Heart left ventricle (tissue), 16 donors: ENCODE measurements at places on chromosomes 12 and 14. TPM values are rescaled to one million over a fixed set of nuclear protein-coding genes. Genes with fewer than 3 reads are reported as not detected.

The FBLN5 gene
- polyA plus RNA-seq, result 33.3 TPM

GRCh38 chr14:98168211-98168985 lies 1103.6 kb downstream of the BCL11B start:
- no peak for DNase-seq

The KLRC4 gene
- not detected for polyA plus RNA-seq

- no peak for DNase-seq
These were observed 980.7 kb upstream of the TMEM132C start for GRCh38 chr12:127286281-127286680.

- peak; percentile 19 for DNase-seq
These were observed 12.7 kb downstream of the PROX2 start for GRCh38 chr14:74863274-74863673.

DNA sequence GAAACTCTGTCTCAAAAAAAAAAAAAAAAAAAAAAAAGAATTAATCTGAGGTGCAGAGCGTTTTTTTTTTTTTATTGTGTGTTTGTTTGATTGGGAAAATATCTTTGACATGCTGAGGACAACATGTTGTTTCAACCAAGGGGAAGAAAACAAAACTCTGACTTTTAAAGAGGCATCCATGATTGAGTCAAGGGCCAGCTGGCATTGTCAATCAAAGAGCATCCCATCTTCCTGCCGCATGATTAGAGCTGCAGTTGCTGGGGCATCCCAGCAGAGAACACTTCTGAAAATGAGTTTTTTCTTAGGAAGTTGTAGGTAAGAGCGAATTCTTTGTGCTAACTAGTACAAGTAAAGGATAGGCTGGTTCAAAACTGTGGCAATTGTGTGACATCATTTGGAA lies 200.9 kb upstream of the DAAM1 start:
- no peak for DNase-seq

DNA sequence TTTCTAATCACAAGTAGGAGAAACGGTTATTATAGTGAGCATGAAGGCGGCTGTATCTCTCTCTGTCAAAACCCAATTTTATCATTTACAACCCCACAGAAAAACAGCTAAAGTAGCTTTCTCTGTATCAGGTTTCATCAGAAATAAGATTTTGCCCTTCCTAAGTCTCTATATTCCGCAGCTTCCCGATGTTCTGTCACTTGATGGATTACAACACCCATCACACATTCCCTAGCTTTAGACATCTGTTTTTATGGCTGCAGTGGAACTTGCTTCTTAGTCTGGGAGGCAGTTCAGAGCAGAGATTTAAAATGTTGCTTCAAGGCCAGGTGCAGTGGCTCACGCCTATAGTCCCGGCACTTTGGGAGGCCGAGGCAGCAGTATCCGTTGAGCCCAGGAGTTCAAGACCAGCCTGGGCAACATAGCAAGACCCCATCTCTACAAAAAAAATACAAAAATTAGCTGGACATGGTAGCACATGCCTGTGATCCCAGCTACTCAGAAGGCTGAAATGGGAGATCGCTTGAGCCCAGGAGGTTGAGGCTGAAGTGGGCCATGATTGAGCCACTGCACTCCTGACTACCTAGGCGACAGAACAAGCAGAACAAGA lies 27.6 kb upstream of the FOXN3 start:
- no peak for DNase-seq

The IL31 gene
- polyA plus RNA-seq, result not detected

- DNase-seq, result no peak
These were observed 579.1 kb downstream of the SLC16A7 start for GRCh38 chr12:60174941-60175340.

GRCh38 chr14:78162202-78162601 lies 8.0 kb upstream of the NRXN3 start:
- DNase-seq, result no peak

The NGB gene
- polyA plus RNA-seq, result not detected

The SLC17A8 gene
- polyA plus RNA-seq, result not detected

The PRPH gene
- polyA plus RNA-seq, result 0.27 TPM

DNA sequence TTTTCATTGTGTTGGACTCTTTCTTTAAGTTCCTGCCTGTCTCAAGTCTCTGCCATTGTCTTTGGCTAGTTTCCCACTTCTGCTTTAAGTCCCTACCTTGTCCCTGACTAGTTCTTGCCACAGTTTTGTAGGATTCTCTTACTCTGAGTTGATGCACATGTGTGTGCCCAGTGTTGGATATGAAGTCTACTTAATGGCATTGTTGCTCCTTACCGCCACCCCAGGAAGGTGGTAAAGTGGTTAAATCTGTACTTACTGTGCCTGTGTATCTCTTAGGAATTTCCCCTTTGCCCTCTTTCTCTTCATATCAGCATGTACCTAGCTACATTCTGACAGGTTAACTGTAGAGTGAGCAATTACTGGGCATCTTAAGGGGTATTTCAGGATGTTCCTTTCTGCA lies 227.1 kb downstream of the NUBPL start:
- DNase-seq, result no peak

The ANO4 gene
- polyA plus RNA-seq, result not detected

DNA sequence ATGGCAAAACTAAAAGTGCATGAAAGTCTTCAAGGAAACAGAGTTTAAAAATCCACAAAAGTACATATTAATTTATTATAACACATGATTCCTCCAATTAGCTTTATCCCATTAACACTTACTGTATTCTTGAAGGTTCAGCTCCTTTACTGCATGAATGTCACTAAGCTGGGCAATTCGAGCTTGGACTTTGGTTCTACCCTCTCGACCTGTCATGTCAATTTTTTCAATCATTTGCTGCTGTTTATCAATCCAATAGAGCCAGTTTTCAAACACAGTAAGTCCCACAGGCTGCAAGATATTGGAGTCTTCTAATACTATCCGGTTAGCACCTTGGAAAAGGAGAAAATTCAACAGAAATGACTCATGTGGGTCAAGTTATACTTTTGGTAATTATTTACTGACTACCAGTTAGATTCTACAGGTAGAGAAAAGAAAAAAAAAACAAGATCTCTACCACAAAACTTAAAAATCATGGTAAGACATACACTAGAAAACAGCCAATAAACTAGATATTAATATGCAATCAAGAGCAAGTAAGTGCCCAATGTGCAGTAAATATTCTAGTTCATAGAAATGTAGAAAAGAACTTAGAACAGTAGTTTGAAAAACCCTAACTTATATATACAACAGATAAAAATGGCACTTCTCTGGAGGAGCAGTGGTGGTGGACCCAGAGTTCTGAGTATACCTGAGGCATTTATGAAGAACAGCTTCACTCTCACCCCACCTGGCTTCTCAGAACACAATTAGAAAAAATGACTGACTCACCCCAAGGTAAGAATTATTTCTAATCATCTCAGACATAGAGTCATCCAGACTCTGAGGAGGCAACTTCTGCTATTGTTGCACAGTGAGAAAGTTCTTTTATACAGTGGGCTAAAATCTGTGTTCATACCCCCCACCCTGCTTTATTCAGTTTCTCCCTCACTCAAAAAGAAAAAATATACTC lies 67.7 kb downstream of the BCL2L14 start:
- DNase-seq, result no peak

The NXPH4 gene
- polyA plus RNA-seq, result 1.3 TPM

GRCh38 chr12:80233926-80234325 lies 134.6 kb downstream of the OTOGL start:
- DNase-seq, result no peak

The CMA1 gene
- 0.19 TPM for polyA plus RNA-seq

The SMIM41 gene
- polyA plus RNA-seq, result 0.65 TPM

GRCh38 chr14:95328729-95329503 lies 9.2 kb upstream of the CLMN start:
- no peak for DNase-seq

GRCh38 chr12:116116650-116117424 lies 160.7 kb downstream of the MED13L start:
- DNase-seq, result no peak

The MYH7 gene
- polyA plus RNA-seq, result 12,111 TPM

GRCh38 chr14:74134484-74134883 lies 49.7 kb downstream of the LIN52 start:
- no peak for DNase-seq

GRCh38 chr12:15629108-15629507 lies 160.1 kb downstream of the EPS8 start:
- peak; percentile 79 for DNase-seq

- no peak for DNase-seq
These were observed 202.5 kb downstream of the CALM1 start for GRCh38 chr14:90599339-90599738.

- DNase-seq, result no peak
These were observed 12.9 kb downstream of the CREBL2 start for GRCh38 chr12:12624498-12624992.

GRCh38 chr12:19220205-19220604 lies 90.7 kb downstream of the PLEKHA5 start:
- DNase-seq, result no peak

- no peak for DNase-seq
These were observed 851.8 kb downstream of the TMTC2 start for GRCh38 chr12:83538361-83538965.

- no peak for DNase-seq
These were observed 43.9 kb upstream of the ABCC9 start for GRCh38 chr12:21985155-21985554.

DNA sequence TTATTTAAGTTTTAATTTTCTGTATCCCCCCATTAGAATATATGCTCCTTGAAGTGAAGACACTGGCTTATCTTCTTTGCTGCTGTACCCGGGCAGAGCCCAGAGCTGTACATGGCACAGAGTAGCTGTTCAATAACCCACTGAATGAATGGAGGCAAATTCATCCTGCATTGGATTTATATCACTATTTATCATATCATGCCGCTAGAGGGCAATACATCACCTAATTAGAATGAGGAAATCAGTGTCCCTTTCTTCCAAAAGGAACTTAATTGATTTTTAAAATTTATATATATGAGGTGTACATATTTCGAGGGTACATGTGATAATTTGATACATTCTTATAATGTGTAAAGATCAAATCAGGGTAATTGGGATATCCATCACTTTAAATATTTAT lies 89.2 kb upstream of the TMEM260 start:
- DNase-seq, result no peak

The PPFIA2 gene
- 0.15 TPM for polyA plus RNA-seq

The RPS6KA5 gene
- polyA plus RNA-seq, result 0.72 TPM

DNA sequence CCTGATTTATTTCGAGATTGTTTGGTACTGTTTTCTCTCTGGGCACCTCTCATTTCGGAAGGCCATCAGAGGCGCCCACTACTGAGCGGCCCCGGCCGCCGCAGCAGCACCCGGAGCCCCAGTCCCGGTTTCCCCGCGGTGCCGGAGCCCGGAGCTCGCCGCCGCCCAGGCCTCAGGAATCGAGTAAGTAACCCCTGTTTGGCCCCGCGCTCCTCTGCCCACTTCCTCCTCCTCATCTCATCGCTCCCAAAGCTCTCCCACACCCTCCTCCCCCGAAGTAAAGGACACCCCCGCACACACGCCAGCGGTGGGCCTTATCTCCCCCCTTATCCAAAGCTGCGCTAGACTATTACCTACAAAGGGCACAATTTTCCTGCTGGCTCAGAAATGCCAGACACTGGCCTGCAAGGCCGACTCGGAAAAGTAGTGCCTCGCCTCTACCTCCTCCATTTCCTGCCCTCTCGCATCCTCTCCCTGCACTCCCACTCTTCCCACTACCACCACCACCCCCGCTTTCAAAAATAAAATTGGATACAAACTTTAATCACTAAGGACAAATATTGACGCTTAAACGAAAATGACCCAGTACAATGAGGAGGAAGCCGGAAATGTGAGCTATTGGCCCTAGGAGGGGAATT lies 637 bp upstream of the FOXG1 start:
- DNase-seq, result no peak

DNA sequence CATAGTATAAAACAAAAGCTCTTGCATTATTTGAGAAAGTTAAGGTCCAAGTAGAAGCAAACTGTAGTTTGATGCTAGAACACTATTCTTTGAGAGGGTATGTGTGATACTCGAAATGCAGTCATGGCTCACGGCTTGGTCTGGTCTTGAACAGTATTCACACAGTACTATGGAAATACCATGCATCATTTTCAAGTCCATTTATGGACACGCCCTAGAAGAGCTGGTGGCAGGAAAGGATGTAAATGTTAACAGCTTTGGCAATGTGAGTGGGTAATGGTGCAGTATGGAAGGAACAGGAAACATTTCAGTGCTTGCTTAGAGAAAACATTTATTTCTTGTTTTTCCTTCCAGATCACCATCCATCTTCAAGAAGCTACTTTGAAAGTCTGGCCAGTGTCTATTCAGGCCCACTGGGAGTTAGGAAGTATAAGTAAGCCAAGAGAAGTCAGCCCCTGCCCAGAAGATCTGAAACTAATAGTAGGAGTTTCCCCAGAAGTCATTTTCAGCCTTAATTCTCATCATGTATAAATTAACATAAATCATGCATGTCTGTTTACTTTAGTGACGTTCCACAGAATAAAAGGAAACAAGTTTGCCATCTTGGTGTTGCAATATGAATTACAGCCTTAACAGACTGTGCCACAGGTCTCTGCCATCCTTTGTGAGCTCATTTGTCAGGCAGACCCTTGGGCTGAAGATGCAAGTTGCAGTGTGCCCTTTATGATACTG lies 5.7 kb upstream of the AKAP5 start:
- no peak for DNase-seq

The AKAP5 gene
- polyA plus RNA-seq, result 0.08 TPM

DNA sequence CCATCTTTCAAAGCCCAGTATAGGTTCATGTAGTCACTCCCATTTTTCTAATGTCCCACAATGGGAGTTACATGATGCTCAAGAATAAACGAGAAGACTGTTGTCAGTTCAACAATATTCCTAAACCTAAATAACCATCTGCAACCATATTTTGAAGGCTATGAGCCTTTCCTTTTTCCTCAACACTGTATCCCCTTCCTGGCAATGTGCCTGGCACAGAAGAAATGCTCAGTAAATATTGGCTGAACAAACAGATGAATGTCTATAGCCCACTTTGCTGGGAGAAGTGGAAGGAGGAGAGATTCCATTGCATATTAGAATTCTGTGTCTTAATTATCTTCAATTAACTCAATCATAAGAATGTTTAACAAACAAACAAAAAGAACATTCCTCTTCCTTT lies 6.1 kb downstream of the ARMH4 start:
- DNase-seq, result no peak

The SYT1 gene
- polyA plus RNA-seq, result not detected

DNA sequence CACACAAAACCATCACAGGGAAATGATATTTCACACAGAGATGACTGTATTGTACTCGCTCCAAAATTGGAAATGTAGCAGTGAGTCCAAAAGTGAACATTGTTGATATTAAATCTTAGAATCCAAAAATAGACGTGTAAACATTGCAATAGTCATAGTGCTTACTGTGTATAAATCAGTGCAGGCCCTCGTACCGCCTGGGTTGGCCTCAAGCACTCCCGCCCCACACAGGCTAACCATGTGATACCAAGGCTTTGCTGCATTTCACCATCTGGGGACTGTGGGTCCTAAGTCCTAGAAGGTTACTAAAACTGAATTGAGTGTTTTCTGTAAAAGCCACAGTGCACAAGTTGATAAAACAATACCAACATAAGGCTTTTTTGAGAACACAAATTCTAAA lies 107.3 kb downstream of the PPP2R5E start:
- no peak for DNase-seq

GRCh38 chr12:11827091-11828061 lies 177.9 kb downstream of the ETV6 start:
- DNase-seq, result no peak

The STAT6 gene
- 39.6 TPM for polyA plus RNA-seq
